ENCODE measurements at places on chromosomes 5 and 9. TPM values are rescaled to one million over a fixed set of nuclear protein-coding genes. Genes with fewer than 3 reads are reported as not detected.
A peak's percentile ranks its signal among the peaks of the same experiment; 100 is the strongest.

Gene ASTN2
- total RNA-seq, result 9.6 TPM

Gene C8G
- not detected for total RNA-seq

Gene FBXW2
- total RNA-seq, result 16.6 TPM

Gene GCNT4
- total RNA-seq, result 4.2 TPM

Gene PRRX2
- not detected for total RNA-seq

DNA sequence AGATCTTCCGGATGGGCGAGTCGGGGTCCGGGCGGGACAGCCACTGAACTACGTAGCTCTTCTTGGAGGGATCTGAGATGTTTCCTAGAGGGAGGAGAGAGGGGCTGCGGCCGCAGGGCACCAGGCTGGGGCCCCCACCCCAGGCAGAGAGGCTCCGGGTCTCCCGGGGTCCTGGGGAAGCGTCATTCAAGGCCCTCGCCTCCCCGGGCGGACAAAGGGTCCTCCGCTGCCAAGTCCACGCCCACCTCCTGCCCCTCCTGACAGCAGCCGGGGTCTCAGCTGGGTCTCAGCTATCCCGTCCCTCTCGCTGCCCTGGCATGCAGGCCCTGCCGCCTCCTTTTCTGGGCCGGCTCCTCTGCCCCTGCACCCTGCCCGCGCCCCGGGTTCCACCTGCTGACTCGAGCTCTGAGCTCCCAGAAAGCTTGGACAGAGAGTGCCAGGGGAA lies 61.5 kb downstream of the ZNF354C start:
- DNase-seq, result no peak

DNA sequence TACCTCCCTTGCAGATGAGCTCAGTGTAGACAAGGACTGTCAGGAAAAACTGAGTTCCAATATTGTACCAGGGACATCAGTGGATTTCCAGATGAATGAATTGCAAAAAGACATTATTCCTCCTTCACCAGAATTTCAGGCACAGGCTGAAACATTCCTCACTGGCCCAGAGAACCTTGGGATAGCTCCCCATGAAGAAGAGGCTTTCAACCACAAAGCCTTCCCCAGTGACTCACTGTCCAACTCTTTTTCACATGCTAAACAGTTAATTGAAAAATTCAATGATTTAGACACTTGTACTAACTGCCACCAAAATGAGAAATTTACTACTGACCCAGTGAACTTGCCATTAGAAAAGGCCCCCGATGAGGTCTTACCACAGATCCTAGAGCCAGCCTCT lies 144.5 kb downstream of the UNC13B start:
- DNase-seq, result no peak

- peak; percentile 54 for DNase-seq
Observed at GRCh38 chr5:132011622-132012343, at the start of gene ACSL6. ACSL6 (minus strand) TSS chr5:132011658; CDS start chr5:132011553, 105 bp downstream.

DNA sequence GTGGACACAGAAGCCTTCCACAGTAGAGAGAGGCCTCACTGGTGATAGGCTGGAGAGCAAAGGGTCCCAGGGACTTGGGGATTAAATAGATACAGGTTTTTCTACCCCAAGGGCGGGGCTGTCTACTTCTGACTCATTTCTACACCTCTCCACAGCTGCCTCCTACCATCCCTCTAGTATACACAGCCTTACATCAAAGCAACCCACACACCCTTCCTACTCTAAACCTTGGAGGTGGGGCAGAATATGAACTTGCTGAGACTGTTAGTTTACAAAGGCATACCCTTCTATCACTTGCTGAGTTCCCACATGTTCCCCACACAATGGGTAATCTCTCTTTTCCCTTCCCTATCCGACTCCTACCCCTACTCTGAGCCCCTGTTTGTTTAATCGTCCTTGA lies 19.9 kb upstream of the PCA3 start:
- no peak for DNase-seq

DNA sequence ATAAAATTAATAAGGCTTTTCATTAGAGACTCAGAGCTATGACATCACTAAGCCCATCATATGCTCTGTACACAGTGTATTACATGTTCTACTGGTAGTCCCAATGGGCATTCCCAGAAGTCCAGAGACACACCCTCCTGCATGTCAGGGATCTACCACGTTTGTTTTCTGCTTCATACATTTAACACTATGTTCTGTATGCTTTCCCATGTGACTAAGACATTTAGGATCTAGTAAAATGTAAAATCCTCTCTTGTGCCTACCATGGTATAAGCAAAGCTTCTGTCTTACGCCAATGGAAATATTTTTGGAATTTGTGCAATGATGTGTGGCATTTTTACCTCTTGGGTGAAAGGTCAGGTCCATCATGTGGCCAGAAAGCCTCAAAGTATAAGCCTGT lies 192.4 kb downstream of the ADAMTSL1 start:
- no peak for DNase-seq

GRCh38 chr9:135698236-135698635 lies 1.0 kb downstream of the SOHLH1 start:
- no peak for DNase-seq

GRCh38 chr9:34582787-34583186 lies 6.7 kb downstream of the CNTFR start:
- DNase-seq, result no peak

- no peak for DNase-seq
Observed at GRCh38 chr5:105581988-105582690, 2019.5 kb upstream of the NUDT12 start.

DNA sequence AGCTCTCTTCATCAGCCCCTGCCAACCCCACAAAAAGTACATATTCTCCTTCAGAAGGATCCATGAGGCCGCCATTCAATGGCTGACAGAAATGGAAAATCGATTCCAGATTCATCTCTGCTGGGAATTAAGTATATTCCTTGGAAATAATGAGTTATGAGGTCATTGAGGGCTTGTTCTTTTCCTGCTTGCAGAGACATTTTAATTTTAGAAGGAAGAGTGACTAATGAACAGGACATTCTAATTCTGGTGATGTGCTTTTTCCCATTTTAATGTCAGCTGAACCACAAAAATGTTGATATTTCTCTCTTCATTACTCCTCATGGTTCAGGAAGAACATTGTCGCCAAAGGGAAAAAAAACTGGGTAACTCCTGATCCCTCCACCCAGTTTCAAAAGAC lies 314.0 kb downstream of the PIK3R1 start:
- no peak for DNase-seq

GRCh38 chr9:25773805-25774204 lies 95.6 kb upstream of the TUSC1 start:
- DNase-seq, result no peak

GRCh38 chr9:77999231-77999631 lies 32.4 kb downstream of the GNAQ start:
- no peak for DNase-seq

DNA sequence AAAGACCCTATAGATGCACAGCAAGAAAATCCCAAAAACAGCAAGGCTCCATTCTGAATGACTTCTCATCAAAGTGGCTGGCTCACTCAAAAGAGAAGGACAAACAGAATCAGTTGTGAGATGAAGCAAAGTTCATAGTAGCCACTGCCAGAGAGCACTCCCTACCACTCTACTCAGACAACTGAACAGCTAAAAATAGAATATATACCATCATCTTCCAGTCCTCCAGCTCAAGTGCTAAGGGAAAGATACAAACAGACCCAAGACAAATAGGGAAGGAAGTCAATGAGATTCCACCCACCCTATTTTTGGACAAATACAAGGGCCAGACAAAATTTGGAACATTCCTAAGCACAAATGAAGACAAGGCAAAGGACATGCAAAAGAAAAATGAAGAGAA lies 20.6 kb downstream of the GNAQ start:
- DNase-seq, result no peak

DNA sequence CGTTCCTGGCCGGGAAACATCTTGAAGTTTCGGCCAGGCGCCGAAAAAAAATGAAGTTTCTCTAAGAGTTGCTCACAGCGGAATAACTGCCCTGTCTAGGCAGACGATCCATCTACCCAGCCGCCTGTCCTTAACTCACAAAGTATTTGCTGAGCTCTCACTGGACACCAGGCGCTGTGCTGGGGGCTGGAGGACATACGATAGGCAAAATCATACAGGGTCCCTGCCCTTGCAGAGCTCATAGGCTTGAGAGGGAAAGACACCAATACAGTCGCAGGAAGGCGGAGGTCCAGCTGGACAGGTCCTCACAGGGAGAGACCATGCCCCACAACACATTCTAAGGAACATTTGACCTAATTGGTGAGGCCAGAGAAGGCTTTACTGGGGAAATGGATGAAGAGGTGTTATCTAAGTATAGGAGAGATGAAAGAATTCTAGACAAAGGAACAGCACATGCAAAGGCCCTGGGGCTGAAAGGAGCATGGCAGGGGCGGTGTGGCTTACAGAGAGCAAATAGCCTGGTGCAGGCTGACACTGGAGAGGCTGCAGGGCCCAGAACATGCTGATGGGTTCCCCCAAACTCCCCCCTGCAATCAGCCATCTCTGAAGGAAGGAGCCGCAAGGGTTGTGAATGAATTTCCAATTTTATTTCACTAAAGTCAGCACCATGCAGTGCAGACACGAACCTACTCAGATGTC lies 2.0 kb upstream of the MXD3 start:
- no peak for DNase-seq

GRCh38 chr5:51388488-51389287 lies 5.4 kb downstream of the ISL1 start:
- no peak for DNase-seq

- no peak for DNase-seq
Observed at GRCh38 chr9:137666955-137667670, 48.3 kb downstream of the EHMT1 start.

DNA sequence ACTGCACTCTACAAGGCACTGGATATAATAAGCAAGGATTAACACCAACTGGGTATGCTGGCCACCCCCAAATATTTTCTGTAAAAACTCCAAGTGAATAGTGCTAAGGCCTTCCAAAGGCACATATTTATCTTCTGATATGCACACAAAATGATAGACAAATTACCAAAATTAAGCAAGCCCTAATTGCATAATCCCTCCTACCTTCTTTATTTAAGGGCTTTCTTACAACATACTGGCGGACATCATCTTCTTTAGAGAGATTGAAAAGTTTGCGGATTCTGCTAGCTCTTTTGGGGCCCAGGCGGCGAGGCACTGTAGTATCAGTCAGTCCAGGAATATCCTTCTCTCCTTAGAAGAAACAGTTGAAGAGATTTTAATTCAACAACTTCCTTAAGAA lies 1.9 kb downstream of the RPS6 start:
- DNase-seq, result no peak

DNA sequence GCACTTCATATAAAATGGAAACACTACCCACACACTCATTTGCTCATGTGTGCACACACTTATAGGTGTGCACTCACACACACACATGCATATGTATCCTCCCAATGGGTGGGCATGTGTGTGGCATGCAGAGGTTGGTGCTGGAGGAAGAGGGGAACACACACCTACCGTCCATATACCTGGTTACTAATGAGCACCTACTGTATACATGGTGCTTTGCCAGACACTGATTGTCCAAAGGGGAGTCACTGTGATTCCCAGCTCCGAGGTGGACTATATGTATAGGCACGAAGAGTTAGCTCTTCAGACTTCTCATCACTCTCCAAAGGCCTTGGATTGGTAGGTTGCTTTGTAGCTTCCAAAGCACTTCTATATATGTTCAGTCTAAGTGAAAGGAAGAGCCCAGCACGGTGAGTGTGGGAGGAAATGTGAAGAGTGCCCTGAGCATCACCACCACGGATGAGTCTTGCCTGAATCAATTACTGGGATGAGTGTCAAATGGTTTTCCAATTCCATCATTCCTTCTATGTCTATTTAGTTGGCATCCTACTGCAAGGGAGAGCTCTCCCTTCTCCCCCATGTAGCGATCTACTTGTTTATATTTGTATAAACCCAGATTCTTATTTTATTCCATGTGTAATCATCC lies 12.6 kb upstream of the ERGIC1 start:
- DNase-seq, result no peak

- no peak for DNase-seq
Observed at GRCh38 chr5:82387001-82387818, 109.1 kb upstream of the RPS23 start.

DNA sequence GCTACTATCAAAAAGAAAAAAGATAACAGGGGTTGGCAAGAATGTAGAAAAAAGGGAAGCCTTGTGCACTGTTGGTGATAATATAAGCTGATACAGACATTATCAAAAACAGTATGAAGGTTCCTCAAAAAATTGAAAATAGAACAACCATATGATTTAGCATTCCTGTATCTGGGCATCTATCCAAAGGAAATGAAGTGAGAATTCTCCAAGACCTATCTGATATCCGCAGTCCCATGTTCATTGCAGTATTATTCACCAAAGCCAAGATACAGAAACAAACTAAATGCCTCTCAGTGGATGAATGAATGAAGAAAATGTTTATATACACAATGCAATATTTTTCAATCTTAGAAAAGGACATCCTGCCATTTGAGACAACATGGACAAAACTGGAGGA lies 1943.3 kb downstream of the MAT2B start:
- DNase-seq, result no peak

Measured in body of pancreas (tissue), 4 donors.